Activated CD4-positive, alpha-beta T cell treated with anti-CD3 and anti-CD28 coated beads, Interleukin-2, amount 50 U/mL, for 24 hours (primary cell): ENCODE measurements at places on chromosomes 4 and X.

GRCh38 chrX:37825215-37825842, 22.0 kb downstream of the DYNLT3 start:
- DNase-seq: no peak

GRCh38 chr4:176927117-176927516, 134.4 kb upstream of the VEGFC start:
- no peak for DNase-seq

DNA sequence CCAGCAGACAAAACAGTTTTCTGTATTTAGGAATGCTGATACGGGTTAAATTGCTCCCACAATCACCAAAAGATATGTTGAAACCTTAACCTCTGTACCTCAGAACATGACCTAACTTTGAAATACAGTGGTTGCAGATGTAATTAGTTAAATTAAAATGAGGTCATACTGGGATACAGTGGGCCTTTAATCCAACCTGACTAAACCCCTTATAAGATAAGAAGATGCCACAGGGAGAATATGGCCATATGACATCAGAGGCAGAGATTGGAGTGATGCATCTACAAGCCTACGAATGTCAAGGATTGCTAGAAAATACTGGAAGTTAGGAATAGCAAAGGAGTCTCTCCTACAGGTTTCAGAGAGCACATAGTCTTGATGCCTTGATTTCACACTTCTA, 32.1 kb upstream of the PARM1 start:
- no peak for DNase-seq

DNA sequence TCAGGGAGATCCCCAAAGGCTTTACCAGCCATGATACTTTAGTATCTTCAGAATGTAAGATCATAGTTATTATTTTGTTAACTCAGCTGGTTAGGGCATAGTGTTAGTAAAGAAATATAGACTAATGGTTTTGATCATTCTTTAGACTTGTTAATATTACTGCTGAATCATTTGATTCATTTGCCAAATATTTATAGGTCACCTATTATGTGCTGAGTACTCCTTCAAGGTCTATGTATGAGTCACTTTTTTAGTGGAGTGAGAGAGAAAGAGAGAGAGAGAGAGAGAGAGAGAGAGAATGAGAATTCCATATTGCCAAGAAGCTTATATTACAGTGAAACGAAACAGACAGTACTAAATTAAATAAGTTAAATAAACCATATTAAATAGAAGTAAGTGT, 110.3 kb downstream of the UBE2NL start:
- DNase-seq: no peak

- peak; percentile 44 for DNase-seq
Measured at GRCh38 chrX:47556045-47556623, 4.9 kb upstream of the ARAF start.

GRCh38 chr4:60241866-60242265, 958.3 kb upstream of the ADGRL3 start:
- no peak for DNase-seq

GRCh38 chr4:15163284-15163645, 161.0 kb downstream of the CPEB2 start:
- DNase-seq: no peak
